HFFc6 (cell line): ENCODE measurements at places on chromosomes 16 and 17. TPM values are rescaled to one million over a fixed set of nuclear protein-coding genes. Genes with fewer than 3 reads are reported as not detected.

- H3K4me1 ChIP-seq, result peaks cover 2% of the 10 kb centered on the region; the same call in 1 of the 2 replicates
- H3K27ac ChIP-seq, result no peak overlapping the region
- no peak overlapping the region for H3K4me3 ChIP-seq
- no peaks in the 10 kb centered on the region for H3K36me3 ChIP-seq
- peaks cover 54% of the 10 kb centered on the region for H3K27me3 ChIP-seq
Observed at GRCh38 chr16:1288813-1289476, 20.5 kb upstream of the UBE2I start.

DNA sequence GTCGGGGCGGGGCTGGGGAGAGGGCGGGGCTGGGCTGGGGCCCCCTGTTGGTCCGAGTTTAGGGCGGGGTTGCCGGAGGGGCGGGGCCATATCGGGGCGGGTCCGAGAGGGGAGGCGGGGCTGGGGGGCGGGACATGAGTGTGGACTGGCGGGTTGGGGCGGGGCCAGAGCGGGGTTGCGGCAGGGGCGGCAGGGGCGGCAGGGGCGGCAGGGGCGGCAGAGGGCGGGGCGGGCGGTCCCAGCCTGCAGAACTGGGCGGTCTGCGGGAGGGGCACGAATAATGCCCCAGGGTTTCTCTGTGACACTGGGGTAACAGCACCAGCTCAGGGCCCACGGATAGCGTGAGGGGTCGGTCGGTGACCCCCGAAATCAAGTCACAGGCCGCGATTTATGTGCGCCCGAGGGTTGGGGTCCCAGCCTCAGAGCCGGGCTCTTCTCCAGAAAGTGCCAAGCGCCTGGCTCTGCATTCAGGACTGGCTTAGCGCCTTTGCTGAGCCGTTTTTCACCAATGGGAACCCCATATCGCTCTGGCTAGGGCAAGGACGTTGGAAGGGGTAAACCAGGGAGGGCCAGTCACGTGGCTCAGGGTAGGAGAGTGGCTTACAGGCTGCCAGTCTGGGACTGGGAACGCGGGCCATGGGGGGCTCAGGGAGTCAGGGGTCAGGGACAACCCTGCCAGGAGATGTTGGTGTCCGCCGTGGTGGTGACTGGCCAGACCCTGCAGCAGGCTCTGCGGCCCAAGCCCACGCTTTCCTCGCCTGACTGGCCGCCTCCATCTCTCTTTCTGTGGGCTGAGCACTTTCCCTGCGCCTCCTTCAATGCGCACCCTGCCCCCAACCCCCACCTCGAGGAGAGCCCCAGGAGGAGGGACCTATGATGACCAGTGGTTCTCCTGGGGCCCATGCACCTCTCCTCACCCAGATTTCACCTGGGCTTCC is 1.2 kb upstream of the METTL26 start:
- H3K4me3 ChIP-seq, result peak overlapping the region; percentile 90
- peaks cover 8% of the 10 kb centered on the region for H3K27me3 ChIP-seq
- H3K27ac ChIP-seq, result peak overlapping the region; percentile 86
- DNase-seq, result no peak
- H3K36me3 ChIP-seq, result no peaks in the 10 kb centered on the region

DNA sequence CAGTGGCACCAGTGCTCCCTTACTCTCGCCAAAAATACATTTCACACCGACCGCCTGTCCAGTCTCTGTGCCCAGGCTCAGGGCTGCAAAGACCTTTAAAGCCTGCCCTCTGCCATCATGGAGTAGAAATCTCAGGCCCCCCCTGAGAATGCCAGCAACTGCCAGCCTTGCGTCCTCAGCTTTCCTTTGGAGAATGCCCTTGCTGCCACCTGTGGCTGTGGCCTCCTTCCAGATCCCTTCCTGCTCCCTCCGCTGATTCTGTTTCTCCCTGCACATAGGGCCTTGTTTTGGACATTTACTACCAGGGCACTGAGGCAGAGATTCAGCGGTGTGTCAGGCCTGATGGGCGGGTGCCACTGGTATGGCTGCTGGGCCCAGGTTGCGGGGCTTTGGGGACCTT is 13.2 kb downstream of the FCSK start:
- H3K4me1 ChIP-seq, result no peaks in the 10 kb centered on the region
- no peak overlapping the region for H3K27ac ChIP-seq
- no peak overlapping the region for H3K4me3 ChIP-seq
- H3K27me3 ChIP-seq, result peaks cover 4% of the 10 kb centered on the region; the same call in 1 of the 2 replicates

Gene SP6
- total RNA-seq, result 0.45 to 1.00 TPM (median 0.69 TPM) in 3 replicates

Gene CDR2
- 35.8 to 39.4 TPM (median 36.7 TPM) in 3 replicates for total RNA-seq

Gene EVPLL
- total RNA-seq, result not detected in 3 replicates

Gene USP7
- 70.8 to 93.4 TPM (median 89.4 TPM) in 3 replicates for total RNA-seq
